ENCODE measurements at places on chromosomes 5 and 9.

DNA sequence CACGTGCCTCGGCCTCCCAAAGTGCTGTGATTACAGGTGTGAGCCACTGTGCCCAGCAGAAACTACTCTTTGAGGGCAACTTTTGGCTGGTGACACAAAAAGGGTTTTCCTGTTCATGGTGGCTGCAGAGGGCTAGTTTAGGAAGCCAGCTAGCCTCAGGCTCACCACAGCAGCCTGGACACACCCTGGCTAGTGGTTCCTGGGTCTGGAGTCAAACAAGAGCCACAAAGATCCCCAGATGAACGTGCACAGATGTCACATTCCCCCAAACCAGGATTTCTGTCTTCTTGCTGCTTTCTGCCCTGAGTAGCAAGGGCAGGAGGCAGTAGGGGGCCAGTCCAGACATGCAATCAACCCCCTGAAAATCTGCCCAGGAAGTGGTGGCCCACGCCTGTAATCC is 6.8 kb downstream of the HBEGF start:
- H3K36me3 ChIP-seq, result peaks cover 16% of the 10 kb centered on the region
- peaks cover 85% of the 10 kb centered on the region for H3K4me1 ChIP-seq
- H3K27ac ChIP-seq, result no peak overlapping the region
- no peak overlapping the region for H3K4me3 ChIP-seq
- no peaks in the 10 kb centered on the region for H3K27me3 ChIP-seq

DNA sequence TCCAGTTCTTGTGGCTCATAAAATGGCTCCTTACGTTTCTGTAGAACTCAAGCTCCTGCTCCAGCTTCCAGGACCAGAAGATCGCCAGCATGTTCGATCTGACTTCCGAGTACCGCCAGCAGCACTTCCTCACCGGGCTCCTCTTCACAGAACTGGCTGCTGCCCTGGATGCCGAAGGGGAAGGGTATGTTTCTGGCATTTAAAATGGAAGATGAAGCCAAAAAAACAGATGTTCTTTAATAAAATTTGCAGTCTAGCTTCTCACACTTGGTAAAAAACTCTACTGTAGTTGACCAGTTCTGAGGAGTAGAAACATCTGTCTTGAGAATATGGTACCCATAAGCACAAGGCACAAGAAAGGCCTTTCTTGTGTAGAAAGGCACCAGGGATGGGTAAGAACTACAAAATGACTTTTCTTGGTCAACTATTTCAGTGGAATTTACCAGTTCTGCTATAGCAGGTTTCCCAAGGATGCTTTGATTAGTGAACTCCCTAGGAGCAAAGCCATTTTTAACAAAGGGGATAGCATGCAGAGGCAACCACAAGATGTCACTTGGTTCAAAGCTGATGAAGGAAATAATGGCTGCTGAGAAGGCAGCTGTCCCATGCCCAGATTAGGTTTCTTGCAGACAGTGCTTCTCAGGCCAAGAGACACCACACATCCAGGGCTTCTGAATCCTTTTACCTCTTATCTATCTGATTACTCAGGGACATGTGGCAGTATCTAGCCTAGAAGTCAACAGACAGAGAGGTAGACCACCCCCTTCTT is 192.4 kb downstream of the DOCK8 start:
- H3K27me3 ChIP-seq, result no peaks in the 10 kb centered on the region
- H3K27ac ChIP-seq, result no peak overlapping the region
- H3K4me3 ChIP-seq, result no peak overlapping the region
- no peak for DNase-seq

DNA sequence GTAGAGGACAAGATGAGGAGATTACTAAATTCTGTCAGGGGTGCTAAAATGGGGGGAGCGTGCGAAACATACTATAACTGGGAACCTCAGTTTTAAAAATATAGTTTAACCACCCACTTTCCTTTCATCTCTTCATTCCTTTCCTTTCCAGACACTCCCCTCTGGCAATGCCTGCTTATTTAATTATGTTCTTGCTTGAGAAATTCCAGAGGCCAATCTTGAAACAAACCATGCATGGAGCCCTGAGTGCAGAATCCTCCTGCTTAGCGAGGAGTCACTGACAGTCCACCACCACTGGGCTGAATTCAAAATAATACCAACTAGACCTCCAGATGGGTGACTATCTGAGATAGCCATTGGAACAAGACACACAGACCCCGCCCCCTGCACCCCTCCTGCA is 29.7 kb upstream of the C9orf72 start:
- DNase-seq, result no peak
- no peaks in the 10 kb centered on the region for H3K36me3 ChIP-seq
- H3K4me1 ChIP-seq, result no peaks in the 10 kb centered on the region
- H3K27ac ChIP-seq, result no peak overlapping the region
- H3K27me3 ChIP-seq, result no peaks in the 10 kb centered on the region

GRCh38 chr5:111556501-111556900 is 44.2 kb upstream of the STARD4 start:
- no peak overlapping the region for H3K27ac ChIP-seq
- DNase-seq, result no peak
- no peak overlapping the region for H3K4me3 ChIP-seq
- H3K4me1 ChIP-seq, result peaks cover 10% of the 10 kb centered on the region

- H3K27ac ChIP-seq, result no peak overlapping the region
- no peak overlapping the region for H3K4me3 ChIP-seq
- H3K36me3 ChIP-seq, result no peaks in the 10 kb centered on the region
- no peak for DNase-seq
- no peaks in the 10 kb centered on the region for H3K4me1 ChIP-seq
These were observed 220.3 kb downstream of the NR3C1 start for GRCh38 chr5:143182901-143183820.

Data from right atrium auricular region (tissue), 2 donors.